ENCODE measurements at places on chromosomes 16 and 17. TPM values are rescaled to one million over a fixed set of nuclear protein-coding genes. Genes with fewer than 3 reads are reported as not detected.

MMP2 gene
- 101 TPM for total RNA-seq

OSBPL7 gene
- total RNA-seq, result 4.7 TPM

CDR2L gene
- 15.8 TPM for total RNA-seq

CCDC200 gene
- not detected for total RNA-seq

LGALS9B gene
- total RNA-seq, result not detected

TP53TG3 gene
- not detected for total RNA-seq

ACSM5 gene
- total RNA-seq, result not detected

HOXB4 gene
- total RNA-seq, result 11.7 TPM

PRSS33 gene
- not detected for total RNA-seq

KCNAB3 gene
- total RNA-seq, result 1.2 TPM

CDRT15L2 gene
- not detected for total RNA-seq

PLLP gene
- total RNA-seq, result 0.15 TPM

PLA2G10 gene
- not detected for total RNA-seq

MT1X gene
- 30.9 TPM for total RNA-seq

RBFOX1 gene
- total RNA-seq, result not detected

TSPOAP1 gene
- total RNA-seq, result 2.7 TPM

OTOP2 gene
- not detected for total RNA-seq

NOTUM gene
- not detected for total RNA-seq

PRSS8 gene
- 0.30 TPM for total RNA-seq

YPEL3 gene
- 28.7 TPM for total RNA-seq

ZNF652 gene
- total RNA-seq, result 4.9 TPM

TBC1D3B gene
- not detected for total RNA-seq

CCL14 gene
- total RNA-seq, result not detected

Measured in bronchus fibroblast of lung (primary cell).